ENCODE measurements at places on chromosomes 11 and 22. TPM values are rescaled to one million over a fixed set of nuclear protein-coding genes. Genes with fewer than 3 reads are reported as not detected.

- DNase-seq, result no peak
Measured at GRCh38 chr11:123080015-123080414, 18.1 kb upstream of the HSPA8 start.

GRCh38 chr11:13875643-13876042 is 86.9 kb upstream of the SPON1 start:
- DNase-seq, result no peak

- DNase-seq, result no peak
Measured at GRCh38 chr11:130709531-130709930, 206.7 kb downstream of the SNX19 start.

DNA sequence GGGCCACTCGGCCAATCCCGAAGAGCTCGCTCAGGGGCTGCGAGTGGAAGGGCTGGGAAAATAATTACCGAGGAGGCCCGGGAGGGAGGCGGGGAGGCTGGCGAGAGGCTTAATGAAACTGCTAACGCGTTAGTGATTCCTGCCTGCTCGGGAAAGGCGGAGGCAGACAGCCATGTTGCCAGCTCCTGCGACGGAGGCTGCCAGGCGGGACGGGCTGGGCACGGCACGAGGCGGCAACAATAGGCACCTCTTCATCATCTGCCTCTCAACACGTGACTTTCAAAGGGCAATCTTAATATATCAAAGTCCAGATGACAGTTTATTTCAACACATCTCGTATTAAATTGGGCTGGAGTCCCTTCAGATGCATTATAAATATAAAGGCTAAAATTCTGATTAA is 68.0 kb upstream of the TCF20 start:
- DNase-seq, result no peak

DNA sequence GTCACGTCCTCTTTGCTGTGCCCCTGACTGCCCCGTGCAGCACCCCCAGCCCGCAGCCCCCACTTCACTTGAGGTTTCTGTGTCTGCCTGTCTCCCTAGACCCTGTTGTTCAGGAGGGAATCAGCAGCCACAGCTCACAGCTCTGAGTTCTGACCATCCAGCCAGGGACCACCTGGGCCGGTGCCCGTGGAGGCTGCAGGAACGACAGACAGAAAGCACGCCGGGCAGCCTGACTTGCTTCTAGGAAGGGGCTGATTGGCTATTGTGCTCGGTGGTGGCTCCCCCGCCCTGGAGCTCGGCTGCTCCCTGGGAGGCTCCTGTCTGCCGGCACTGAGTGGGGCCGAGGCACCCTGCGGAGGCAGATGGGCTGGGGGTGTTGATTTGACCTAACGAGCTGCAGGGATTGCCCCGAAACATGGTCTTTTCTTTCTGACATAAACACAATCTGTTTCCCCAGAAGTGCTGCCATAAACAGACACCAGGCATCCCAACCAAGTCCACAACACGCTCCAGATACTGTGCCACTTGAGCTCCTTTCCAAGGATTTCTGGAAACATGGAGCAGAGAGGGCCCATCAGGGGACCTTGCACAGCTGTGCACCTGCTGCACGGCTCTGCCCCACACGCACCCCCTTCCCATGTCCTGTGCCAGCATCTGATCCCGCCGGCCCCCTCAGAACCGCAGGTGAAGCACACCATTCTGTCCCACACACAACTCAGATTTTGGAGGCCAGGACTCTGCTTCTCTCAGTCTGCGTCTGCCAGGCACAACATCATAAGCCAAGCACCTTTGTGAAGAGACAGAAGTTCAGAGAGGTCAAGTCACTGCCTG is 855.9 kb downstream of the TBC1D22A start:
- DNase-seq, result no peak

C11orf91 gene
- not detected for total RNA-seq

DDI1 gene
- not detected for total RNA-seq

SHANK3 gene
- 0.19 TPM for total RNA-seq

OR6A2 gene
- 0.07 TPM for total RNA-seq

SHISAL1 gene
- total RNA-seq, result not detected

SCGB1D2 gene
- not detected for total RNA-seq
